SW 1271 (cell line): ENCODE measurements at places on chromosomes 16 and 17.

GRCh38 chr17:15469260-15469659 lies 1.8 kb upstream of the CDRT4 start:
- DNase-seq = no peak

GRCh38 chr16:88977018-88977811 lies at the start of gene CBFA2T3:
Gene CBFA2T3, minus strand, starts transcription at chr16:88977207. Its CDS starts 400 bp downstream, at chr16:88976807.
- DNase-seq = no peak

DNA sequence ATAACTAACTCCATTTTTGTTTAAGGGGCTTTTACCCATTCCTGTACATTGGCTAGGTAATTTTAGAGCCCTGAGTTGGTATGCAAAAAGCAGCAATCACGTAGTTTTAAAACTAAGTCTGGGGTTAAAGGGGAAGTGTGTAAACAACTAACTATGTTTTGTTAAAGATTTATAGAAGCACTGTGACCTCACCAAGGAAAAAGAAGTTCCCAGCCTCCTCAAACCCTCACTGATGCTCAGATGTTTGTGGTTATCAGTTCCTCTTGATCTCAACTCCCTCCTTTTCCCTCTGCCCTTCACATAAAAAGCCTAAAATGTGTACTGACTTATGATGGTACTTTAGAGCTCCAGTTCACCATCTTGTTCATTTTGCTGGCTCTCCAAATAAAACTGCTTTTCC lies 119.9 kb upstream of the IRX6 start:
- DNase-seq = no peak

DNA sequence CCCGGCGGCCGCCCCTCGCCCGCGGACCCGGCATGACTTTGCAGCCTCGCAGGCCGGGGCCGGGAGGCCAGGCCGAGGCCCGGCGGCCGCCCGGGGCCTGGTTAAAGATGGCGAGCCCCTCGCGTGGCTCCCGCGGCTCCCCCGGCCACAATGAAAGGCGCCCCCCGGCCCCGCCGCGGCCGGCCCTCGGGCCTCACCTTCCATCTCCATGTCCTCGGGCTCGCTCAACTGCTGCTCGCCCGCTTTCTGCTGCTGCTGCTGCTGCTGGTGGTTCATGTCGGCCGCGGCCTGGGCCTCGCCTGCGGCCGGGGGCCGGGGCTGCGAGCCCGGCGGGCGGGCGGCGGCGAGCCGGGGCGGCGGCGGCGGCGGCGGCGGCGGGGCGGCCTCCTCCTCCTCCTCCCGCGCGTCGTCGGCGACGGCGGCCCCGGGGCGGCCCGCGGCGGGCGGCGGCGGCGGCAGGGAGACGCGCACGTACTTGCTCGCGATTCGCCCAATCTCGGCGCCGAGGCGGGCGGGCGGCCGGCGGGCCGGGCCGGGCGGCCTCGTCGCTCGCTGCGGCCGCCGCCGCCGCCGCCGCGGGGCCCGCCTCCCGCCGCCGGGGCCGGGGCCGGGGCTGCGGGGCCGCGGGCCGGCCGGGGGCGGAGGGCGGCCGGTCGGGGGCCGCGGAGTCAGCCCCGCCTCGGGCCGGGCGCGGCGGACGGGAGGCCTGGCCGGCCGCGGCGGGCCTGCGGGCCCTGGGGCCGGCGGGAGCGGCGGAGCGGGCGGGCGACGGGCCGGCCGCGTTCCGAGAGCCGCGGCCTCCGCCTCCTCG lies 491 bp downstream of the USP7 start:
- DNase-seq = no peak

- DNase-seq = no peak
These were observed 17.8 kb upstream of the RPL38 start for GRCh38 chr17:74185571-74186185.

DNA sequence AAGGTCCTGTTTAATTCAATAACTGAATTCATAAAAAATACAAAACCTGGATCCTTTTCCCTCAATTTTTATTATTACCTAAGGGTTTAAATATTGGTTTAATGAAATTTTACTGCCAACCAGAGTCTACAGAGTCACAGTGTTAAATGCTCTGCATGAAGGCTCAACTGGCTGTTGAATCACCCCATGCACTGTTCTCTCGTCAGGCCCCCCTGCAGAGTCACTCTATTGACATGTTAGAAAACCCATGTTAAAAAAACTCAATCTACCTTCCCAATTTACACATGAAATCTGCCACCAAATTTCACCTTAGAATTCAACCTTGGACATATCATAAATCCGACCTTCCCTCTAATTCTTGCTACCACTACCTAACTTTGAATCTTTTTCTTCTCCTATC lies 43.3 kb upstream of the ULK2 start:
- DNase-seq = no peak

DNA sequence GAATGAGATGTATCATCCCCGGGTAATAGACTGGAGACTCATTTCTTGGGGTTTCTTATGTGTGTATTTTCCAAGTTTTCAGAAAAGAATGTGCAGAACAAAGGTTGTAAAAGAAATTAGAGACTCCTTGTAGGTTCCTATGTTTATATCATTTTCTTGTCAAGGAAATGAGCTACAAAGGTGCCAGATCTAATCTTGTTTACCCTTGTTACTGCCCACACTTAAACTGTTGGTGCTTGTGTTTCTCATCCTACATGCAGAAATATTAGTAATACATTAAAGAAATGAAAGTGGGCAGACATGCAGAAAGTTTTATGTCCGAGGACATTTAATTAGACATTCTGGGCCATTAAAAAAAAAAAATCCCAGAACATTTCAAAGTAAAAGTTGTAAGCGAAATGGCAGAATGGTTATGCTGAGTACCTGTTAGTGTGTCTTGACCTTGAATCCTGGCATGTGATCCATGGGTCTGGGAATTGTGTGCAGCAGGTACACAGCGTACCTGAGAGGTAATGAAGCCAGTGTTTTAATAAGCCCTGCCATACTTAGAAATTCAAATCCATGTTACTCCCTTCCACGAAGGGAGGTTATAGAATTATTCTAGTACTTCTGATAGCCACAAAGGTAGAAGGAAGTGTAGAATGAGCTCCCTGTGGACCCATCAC lies 62.6 kb upstream of the CACNG5 start:
- DNase-seq = no peak

DNA sequence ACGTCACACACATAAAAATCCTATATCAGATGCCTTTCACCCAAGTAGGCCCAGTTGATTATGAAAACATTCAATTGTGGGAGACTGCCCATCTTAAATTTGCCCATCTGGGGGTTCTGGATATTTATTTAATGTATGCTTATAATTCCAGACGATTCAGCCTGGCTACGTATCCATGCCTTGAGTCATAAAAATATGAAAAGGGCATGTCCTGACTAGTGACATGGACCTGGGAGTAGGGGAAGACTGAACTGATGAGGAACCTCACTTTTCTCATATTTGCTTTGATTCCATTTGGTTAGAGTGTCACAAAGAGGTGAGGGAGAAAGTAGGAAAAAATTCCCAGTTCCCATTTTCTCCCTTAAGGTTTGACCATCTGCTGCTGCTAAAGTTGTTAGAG lies 122.5 kb upstream of the GNAO1 start:
- no peak for DNase-seq

GRCh38 chr17:4221163-4221562 lies 42.6 kb downstream of the ANKFY1 start:
- no peak for DNase-seq

GRCh38 chr16:87196231-87196630 lies 121.0 kb downstream of the C16orf95 start:
- DNase-seq = no peak

DNA sequence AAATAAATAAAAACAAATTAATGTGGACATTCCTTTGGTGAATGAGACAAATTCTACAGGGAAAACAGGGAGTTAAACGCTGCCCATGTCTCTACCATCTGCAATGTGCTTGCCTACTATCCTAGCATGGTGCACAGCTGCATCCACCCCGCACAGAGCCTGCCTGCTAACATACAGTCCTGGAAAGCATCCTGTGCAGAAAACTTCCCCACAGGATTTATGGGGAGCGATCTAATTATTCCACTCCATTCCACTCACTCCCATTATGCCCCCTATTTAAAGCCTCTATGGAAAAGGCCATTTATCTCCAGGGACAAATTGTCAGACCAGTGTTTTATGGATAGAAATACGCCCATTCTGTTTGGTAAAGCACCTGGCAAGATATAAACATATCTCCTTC lies 144.5 kb downstream of the MAF start:
- no peak for DNase-seq

DNA sequence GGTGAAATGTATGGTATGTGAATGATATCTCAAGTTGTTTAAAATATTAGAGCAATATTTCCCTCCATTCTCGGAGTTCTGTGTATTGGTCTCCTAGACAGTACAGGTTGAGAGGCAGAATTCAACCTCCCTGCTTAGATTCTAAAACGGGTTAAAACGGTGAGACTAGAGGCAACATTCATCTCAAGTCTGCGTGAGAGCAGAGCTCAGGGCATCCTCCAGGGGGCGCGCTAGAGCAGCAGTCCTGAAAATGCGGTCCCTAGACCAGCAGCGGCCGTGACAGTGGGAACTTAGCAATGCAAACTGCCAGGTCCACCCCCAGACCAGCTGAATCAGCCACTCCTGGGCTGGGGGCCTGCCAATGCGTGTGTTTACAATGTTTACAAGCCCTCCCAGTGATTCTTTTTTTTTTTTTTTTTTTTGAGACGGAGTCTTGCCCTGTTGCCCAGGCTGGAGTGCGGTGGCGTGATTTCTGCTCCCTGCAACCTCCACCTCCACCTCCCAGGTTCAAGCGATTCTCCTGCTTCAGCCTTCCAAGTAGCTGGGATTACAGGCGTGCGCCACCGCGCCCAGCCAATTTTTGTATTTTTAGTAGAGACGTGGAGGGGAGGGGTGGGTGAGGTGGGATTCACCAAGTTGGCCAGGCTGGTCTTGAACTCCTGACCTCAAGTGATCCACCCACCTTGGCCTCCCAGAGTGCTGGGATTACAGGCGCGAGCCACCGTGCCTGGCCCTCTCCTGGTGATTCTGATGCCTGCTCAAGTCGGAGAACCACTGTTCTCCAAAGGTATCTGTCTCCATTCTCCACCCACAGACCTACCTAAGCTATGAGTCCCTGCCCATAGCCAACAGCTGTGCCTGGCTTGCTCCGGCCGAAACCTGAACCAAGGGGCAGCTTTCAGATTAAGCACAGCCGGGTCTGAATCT lies 24.2 kb downstream of the KLHL36 start:
- DNase-seq = peak; percentile 41

DNA sequence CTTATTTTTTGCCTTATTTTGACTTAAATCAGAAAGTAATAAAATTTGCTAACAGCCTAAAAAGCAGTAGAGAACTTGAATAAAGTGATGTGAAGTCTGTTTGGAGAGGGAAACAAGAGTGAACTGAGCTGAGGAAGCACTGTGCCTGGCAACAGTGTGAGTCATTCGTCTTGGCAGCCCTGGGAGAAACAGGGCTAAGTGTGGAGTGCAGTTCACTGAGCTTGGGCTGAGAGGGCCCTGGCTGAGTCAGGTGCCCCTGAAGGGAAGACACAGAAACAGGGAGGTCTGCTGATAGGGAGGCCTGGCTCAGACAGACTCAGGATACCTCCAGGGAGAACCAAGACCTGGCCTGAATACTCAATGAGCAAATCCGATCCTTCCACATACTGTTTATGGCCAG lies 132.1 kb downstream of the HS3ST4 start:
- DNase-seq = no peak

GRCh38 chr16:49453983-49454382 lies 80.4 kb downstream of the C16orf78 start:
- DNase-seq = no peak

DNA sequence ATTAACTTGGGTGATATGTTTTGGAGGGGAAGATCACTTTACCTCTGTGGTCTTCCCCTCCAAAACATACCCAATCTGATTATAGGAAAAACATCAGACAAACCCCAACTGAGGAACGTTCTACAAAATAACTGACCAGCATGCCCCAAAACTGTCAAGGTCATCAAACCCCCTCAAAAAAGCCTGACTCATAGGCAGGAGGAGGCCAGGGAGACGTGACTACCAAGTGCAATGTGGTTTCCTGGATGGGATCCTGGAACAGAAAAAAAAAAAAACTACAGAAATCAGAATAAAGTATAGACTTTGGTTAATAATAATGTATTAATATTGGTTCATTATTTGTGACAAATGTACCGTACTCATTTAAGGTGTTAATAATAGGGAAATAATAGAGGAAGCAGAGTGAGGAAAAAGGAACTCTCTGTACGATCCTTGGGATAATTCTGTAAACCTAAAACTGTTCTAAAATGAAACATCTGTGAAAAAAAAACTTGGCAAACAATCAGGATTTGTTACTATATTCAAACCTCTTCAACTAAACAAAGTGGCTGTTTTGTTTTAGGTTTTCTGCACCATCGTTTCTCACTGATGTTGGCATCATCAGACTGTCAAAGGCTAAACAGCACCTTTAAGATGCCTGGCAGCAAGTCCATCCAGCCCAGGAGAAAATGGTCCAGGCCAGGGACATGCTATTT lies 266.7 kb upstream of the SDK2 start:
- DNase-seq = no peak

- no peak for DNase-seq
These were observed 2.1 kb downstream of the RHBDL3 start for GRCh38 chr17:32267690-32268205.

DNA sequence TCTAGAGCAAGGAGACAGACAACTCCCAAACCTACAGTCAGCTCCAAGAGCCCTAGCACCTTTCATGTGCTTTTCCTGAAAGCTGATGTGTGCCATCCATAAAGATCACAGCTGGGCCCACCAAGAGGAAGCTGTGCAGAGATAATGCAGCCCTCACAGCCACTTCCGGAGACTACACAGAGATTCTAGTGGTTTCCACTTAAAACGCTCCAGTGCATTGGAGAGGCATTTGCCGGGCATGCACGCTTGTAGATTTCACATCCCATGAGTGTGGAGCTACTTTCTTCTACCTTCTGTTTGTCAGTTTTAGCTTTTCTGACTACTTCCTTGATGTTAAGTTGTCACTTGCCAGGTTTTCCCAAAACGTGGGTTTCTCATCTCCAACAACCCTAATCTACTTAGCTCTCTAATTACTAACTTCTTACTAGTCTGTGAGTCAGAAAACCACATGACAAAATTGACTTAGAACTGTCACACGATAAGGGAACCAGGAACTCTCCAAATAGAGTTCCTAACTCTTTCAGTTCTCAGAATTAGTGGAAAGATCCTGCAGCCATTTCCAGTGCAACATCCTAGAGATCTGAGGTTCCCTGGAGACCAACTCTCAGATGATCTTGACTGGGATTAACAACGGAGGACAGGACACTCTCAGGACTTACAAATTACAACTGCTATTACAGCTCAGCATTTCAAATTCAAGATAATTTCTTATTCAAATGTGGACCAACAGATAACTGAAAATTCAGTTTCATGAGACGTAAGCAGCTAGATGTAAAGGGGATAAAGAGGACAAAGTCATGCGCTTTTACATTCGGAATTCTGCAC lies 28.6 kb downstream of the PMP22 start:
- no peak for DNase-seq

- no peak for DNase-seq
These were observed 57.4 kb upstream of the ERN1 start for GRCh38 chr17:64187093-64187895.

- no peak for DNase-seq
These were observed 16.0 kb downstream of the KRT33A start for GRCh38 chr17:41334385-41335305.
